MV-4-11 (cell line): ENCODE measurements at places on chromosomes 12 and 14.

DNA sequence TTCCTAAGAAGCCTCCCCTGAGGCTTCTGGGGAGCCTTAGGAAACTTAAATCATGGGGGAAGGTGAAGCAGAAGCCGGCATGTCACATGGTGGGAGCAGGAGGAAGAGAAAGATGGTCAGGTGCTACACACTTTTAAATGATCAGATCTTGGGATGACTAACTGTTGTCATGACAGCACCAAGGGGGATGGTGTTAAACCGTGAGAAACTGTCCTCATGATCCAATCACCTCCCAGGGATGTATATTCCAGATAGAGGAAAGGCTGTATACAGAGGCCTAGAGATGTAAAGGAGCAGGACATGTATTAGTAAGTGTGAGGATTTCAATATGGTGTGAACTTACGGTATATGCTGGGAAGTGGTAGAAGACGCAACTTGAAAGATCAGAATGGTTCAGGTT is 121.1 kb downstream of the CAND1 start:
- no peak for DNase-seq

DNA sequence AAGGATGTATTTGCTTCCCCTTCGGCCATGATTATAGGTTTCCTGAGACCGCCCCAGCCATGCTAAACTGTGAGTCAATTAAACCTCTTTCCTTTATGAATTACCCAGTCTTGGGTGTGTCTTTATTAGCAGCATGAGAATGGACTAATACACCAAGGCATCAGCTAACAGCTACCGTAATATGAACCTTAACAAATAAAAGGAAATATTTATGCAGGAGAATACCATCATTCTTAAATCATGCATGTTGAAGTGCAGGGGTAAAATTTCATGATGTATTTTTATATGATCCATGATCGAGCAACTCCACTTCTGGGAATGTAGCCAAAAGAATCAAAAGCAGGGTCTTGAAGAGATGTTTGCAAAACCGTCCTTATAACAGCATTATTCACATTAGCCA is 379.0 kb downstream of the NPAS3 start:
- no peak for DNase-seq

- DNase-seq = no peak
Observed at GRCh38 chr12:5643266-5643665, 211.4 kb downstream of the NTF3 start.

GRCh38 chr12:99498756-99499155 is 148.8 kb upstream of the GARIN6 start:
- no peak for DNase-seq

- DNase-seq = no peak
Observed at GRCh38 chr14:92513966-92514843, 624 bp downstream of the RIN3 start.

GRCh38 chr14:38490273-38490672 is 234.4 kb upstream of the CLEC14A start:
- DNase-seq = no peak

DNA sequence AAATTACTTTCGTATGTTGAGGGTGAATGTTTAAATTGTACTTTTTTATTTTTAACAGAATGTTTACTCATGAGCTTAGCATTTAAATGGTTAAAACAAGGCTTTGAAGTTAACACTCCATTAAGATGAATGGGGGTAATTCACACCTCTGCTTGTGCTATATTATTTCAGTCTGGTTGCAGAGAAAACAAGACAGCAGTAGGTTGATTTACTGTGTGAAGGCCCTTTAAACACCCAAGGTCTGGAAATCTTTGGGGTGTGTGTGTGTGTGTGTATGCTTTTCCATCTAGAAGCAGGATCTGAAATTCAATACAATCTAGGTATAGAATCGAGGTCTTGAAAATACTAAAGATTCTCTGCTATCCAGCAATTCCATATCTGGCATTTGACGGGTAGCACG is 83.8 kb downstream of the SLC38A6 start:
- DNase-seq = no peak

- DNase-seq = no peak
Observed at GRCh38 chr14:74475678-74476077, 17.4 kb downstream of the NPC2 start.
